ENCODE measurements at places on chromosomes 2 and 18.

GRCh38 chr2:108982259-108982679 is 6.8 kb downstream of the EDAR start:
- no peak for DNase-seq

DNA sequence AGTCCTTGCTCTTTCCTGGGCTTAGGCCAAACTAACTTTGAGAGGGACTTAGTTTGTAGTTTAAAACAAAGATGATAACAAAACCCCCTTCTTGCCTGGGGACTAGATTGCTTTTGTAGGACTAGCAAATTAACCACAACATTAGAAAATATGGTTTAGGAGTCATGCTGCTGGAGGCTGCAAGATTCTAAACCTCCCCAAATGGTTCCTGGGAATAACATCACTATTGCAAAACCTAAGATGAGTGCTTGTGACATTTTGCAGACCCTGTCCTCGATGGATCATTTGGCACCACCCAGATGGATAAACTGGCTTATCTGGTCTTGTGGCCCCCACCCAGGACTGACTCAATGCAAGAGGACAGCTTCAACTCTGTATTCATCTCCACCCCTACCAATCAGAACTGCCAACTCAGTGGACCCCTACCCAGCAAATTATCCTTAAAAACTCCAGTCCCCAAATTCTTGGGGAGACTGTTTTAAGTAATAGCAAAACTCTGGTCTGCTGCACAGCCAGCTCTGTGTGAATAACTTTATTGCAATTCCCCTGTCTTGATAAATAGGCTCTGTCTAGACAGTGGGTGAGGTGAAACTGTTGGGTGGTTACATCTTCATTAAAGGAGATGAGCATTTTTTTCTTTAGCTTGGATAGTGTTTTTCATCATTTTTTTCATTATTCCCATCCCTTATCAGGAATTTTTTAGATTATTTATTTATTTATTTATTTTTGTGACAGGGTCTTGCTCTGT is 58.9 kb downstream of the SPTBN1 start:
- DNase-seq, result no peak

GRCh38 chr2:118668431-118669424 is 178.7 kb downstream of the EN1 start:
- DNase-seq, result peak; percentile 97

GRCh38 chr2:150023044-150023443 is 435.5 kb upstream of the MMADHC start:
- DNase-seq, result no peak

DNA sequence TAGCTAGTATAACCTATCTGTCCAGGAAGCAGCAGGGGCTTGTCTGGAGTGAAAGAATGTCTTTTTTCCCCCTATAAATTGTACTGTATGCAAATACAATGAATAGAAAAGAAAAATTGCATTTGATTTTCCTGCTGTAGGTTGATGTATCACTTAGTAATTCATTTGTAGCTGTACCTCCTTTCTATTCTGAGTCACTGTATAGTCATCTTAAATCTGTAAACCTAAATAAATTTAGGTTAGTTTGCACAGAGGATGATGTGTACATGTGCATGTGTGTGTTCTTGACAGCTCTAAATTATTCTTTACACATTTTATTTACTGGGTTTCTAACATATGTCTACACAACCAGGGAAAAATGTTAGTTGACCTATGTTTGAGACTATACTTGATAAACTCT is 478.7 kb upstream of the CNTNAP5 start:
- no peak for DNase-seq

DNA sequence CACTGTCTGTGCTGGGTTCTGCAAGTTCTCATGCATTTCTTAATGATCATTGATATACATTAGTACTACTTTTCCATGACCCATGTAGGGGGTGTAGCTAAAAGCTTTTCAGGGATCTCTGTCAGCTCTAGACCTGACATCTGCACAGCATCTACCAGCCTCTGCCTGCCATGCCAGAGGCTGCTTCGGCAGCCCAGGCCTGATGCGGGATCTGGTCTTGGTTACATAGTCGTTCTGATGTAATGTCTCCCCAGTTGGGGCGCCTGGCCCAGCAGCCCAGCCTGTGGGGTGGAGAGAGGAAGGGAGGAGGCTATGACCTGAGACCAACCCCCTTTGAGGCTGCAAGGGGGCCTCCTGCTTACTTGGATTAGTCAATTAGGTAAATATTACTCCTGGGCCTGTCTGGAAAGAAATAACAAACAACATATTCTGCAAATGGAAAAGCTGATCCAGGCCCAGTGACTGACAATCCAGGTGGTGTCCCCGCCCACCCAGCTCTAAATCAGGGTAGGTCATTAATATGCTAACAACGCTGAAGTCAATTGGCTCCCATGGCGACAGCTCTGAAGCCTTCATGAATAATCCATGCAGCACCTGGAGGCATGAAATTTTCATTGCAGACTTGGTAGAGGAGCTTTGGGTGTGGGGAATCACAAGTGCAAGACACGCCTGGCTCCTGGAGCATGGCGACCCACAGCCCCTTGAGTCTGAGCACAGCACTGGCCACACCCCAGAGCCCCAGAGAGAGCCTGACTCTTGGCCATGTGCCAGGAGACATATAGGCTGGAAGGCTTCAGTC is 575.3 kb downstream of the CMPK2 start:
- DNase-seq, result no peak

- DNase-seq, result peak; percentile 77
Measured at GRCh38 chr2:63842149-63843061, 709 bp downstream of the UGP2 start.

- no peak for DNase-seq
Measured at GRCh38 chr2:155377931-155378444, 679.5 kb downstream of the KCNJ3 start.

DNA sequence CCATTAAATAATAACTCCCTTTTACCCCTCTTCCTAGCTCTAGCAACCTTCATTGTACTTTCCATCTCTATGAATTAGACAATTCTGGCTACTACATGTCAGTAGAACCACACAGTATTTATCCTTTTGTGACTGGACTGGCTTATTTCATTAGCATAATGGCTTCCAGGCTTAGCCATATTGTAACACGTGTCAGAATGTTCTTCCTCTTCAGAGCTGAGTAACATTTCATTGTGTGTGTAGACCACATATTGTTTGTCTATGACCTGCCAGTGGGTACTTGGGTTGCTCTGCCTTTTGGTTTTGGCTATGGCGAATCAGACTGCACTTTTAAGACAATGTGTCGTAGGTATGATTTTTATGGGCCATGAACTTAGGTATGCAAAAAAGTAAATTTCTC is 20.9 kb downstream of the TSN start:
- DNase-seq, result no peak

GRCh38 chr2:68853035-68853434 is 18.2 kb downstream of the BMP10 start:
- DNase-seq, result no peak

DNA sequence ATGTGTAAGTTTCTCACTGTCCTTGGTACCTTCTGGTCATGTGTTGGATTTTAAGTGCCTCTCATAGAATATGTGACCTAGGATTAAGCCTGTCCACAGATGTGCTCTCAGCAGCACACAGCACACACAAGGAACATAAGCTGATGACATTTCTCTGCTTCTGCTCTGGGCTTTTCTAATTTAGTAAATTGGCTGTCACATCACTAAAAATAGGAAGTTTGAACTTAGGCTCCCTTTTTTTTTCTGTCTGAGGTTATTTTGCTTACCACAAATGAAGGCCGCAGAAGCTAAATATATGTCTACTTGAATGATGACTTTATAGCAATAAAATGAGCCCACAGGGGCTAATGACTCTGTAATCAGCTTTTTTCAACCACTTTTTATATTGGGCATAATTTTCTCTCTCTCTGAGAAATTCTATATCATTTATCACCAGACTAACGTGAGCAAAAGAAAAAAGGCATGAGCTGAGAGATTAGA is 150.2 kb upstream of the KLHL14 start:
- DNase-seq, result no peak

GRCh38 chr2:210553373-210553772 is 3.0 kb upstream of the CPS1 start:
- DNase-seq, result peak; percentile 23

DNA sequence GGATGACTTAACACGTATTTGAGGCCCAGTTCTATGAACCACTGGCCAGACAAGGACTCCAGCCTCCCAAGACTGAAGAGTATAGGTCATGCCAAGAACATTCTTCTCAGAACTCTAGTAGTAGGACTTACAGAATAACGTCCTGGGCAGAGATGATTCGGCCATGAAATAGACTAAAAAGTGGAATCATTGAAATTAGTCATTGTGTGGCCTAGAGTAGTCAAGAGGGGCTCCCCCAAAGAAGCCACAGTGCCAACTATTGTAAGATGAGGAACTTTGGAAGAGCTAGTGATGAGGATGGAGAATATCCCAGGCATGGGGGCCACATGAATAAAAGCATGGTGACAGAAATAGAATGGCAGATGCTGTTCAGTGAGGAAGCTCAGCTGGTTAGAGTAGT is 101.1 kb downstream of the TRIB2 start:
- DNase-seq, result no peak

GRCh38 chr18:31268985-31269406 is 49.0 kb upstream of the DSG1 start:
- no peak for DNase-seq

DNA sequence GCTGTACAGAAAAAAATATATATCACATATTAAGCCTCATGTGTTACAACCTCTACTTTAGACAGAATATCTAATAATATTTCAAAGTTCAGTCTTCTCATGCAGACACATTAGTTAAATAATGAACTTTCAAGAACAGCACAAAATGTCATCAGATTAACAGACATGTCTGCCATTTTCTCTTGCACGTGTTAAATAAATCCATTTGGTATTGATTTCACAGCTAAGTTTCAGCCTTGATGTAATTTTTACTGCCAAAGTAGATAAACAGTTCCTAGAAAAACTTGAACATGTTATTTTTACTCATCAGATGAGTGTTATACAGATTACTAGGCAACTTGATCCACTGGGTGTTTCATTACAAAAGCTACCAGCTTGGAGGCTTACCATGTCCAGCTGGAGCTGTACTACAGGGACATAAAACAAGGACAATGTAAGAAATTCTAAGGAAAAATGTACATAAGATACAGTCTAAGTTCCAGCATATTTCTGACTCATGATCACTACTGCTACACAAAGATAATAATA is 290.7 kb upstream of the DDX18 start:
- no peak for DNase-seq

Data from foreskin fibroblast (primary cell).